ENCODE measurements at places on chromosomes 3 and 15.
A peak's percentile ranks its signal among the peaks of the same experiment; 100 is the strongest.

DNA sequence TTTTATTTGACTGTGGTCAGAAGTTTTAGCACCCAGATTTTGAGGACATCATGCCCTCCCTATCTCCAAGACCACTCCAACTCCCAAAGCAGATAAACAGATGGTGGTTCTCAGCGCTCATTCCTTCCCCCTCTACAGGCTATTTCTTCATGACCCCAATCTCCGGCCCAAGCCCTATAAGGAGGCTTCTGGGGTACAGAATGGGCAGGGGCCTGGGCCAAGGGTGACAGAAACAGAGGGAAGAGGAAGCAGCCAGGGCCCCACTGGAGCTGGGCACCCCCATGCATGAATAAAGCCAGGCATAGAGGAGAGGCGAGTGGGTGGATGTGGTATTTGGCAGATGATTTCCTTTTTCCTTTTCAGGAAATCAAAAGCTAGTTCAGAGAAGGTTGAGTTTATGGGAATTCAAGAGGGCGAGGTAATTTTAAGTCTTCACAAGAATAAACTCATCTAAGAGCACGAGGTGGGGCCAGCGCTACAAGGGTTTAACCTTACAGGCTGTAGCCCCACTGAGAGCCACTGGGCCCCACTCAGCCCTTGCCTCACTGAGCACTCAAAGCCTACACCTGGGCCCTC lies 104.8 kb upstream of the HERC1 start:
- no peak for DNase-seq

DNA sequence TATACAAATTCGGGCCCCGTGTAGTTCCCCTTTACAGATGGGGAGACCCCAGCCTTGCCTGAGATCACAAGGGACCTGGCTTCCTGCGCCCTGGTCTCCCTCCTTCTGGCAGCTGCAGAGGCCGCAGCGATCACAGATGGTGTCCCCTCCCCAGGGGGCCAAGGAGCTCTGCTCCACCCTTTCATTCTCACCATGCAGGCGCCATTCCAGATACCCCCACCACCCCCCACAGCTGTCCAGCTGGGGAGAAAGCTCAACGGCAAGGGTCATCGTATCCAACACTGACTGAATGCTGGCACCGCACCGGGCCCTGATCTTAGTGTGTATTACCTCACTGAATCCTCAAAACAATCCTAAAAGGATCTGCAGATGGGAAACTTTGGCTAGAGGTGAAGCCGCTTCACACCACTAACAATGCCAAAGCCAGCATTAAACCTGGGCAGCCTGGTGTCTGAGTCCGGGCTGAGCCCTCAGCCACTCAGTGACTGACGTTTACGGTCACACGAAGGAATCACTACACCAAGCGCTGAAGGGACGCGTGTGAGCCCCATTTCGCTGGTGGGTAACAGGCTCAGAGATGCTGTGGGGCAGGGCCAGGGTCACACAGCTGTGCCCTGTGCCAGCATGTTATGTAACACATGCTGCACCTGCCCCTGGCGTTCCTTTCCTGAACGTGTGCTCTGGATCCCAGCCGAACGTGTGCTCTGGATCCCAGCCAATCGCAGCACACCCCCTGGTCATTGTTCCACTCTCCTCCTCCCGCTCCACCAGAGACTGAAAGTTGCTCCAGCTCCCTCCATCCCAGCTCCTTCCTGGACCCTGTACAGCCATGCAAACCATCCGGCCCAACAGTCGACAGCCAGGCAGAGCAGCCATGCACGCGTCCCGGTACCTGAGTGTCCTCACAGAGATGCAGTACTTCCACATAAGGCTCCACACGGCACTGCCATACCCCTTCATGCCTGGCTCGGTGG lies 51.8 kb downstream of the IQSEC1 start:
- peak; percentile 5 for DNase-seq

DNA sequence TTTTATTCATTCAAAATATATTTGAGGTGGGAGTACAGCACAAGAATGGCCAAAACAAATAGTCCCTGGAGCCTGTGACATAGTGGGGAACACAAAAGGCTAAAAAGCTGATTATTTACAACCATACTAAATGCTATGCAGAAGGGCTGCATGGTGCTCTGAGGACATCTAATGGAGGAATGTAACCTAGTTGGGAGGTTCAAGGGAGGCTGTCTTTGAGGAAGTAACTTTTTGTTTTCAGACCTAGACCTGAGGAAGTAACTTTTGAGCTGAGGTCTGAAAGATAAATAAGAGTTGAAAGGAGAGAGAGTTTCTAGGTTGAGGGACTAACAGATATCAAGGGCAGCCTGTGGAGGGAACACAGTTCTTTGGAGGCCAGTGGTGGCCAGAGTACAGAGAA lies 34.8 kb upstream of the RASA2 start:
- DNase-seq: peak; percentile 21

- no peak for DNase-seq
Observed at GRCh38 chr3:31908391-31909097, 72.5 kb downstream of the OSBPL10 start.

DNA sequence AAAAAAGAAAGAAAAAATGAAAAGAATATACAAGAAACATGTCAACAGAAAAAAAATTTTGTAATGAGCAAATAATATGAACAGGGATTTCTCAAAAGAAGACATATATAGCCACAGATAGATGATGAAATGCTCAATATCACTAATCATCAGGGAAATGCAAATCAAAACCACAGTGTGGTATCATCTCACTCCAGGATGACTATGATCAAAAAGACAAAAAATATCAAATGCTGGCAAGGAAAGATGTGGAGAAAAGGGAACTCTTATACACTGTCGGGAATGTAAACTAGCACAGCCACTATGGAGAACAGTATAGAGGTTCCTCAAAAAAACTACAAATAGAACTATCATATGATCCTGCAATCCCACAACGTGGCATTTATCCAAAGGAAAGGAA lies 94.1 kb downstream of the C3orf70 start:
- no peak for DNase-seq

GRCh38 chr15:91228890-91229289 lies 128.8 kb downstream of the SV2B start:
- no peak for DNase-seq

- no peak for DNase-seq
Observed at GRCh38 chr3:127135241-127136023, 57.5 kb upstream of the PRR23E start.

GRCh38 chr3:9815986-9816385 lies 5.9 kb downstream of the TTLL3 start:
- DNase-seq: no peak

DNA sequence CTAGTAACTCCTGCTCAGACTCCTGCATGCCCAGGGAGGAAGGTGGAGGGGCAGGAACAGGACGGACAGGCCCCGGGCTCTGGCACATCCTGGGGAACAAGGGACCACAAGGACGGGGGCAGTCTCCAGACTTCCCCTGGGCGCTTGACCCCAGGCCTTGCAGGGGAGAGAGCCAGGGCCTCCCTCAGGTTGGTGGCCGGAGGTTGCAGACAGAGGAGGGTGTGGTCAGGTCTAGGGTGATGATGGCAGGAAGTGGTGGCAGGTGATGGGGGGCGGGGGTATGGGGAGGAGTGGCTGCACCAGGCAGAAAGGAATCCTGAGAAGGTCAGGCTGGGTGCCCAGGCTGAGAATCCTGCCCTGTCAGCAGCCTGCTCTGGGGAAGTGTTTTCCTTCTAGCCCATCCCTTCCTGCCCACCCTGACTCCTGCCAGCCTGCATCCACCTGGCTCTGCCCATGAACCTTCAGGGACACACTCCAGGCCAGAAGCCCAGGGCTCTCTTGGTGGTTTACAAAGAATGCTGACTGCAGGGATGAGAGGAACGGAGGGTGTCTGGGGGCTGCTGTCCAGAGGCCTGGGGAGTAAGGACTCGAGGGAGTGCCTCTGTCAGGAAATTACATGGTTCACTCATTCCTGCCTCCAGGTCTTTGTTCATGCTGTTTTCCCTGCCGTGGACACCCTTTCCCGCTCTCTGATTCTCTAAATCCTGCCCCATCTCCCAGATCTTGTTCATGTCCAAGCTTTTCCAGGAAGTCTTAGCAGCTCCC lies 15.8 kb downstream of the LOXL1 start:
- DNase-seq: no peak

DNA sequence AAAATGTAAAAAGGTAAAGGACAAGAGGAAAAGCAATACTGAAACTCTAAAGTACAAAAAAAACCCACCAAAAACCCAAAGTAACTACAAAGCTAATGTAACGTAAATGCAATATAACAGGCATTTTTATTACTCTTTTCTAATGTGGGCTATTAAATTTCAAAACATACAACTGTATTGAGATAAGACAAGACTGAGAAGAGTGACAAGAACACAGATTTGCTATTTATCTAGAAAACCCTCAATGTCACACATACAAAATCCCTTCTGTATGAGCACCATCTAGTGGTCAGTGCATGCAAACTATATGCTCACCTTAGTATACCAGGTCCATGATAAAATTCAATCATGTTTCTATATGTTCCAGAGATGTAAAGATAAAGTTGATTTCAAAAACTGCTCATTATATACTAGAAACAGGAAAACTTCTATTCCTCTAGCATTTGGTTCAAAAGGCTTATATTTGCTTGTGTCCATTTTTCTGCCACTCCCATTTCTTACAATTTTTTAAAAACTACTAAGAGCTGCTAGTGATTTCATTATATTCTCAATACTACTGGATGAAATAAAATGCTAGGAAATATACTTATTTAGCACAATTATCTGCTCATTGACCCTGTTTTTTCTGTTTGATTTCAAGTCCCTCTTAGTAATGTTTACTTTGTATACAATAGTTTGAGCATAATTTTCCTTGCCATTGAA lies 111.4 kb downstream of the DLG1 start:
- peak; percentile 81 for DNase-seq

DNA sequence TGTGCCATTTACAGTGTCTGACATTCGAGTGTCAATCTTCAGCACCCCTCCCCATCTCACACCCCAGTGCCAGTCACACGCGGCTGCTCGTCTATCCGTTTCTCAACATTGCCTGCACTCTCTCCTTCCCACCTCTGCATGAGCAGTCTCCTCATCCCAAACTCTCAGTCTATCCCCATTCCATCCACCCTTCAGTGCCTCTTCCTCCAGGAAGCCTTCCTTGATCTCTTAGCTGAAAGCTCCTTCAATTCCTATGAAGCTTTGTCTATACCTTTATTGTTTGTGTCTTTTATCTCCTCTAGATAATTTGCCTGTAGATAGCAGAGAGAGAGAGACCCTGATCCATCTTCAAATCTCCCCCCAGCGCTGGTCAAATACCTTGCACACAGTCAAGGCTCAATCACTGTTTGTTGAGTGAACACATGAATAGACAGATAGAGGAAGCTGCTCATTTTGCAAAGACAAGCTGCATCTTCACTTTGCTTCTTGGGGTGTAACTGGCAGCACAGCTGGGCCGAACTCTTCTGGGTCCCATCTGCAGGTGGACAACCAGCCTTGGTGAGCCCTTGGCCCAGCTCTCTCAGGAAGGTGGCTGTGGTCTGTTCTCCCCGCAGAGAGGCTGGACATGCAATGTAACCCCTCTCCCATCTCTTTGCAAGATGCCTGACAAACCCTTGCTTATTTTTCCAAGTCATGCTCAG lies 52.8 kb downstream of the ITGA11 start:
- DNase-seq: no peak
